Thymus (tissue), 14 donors: ENCODE measurements at places on chromosomes 16 and 17. TPM values are rescaled to one million over a fixed set of nuclear protein-coding genes. Genes with fewer than 3 reads are reported as not detected.

DNA sequence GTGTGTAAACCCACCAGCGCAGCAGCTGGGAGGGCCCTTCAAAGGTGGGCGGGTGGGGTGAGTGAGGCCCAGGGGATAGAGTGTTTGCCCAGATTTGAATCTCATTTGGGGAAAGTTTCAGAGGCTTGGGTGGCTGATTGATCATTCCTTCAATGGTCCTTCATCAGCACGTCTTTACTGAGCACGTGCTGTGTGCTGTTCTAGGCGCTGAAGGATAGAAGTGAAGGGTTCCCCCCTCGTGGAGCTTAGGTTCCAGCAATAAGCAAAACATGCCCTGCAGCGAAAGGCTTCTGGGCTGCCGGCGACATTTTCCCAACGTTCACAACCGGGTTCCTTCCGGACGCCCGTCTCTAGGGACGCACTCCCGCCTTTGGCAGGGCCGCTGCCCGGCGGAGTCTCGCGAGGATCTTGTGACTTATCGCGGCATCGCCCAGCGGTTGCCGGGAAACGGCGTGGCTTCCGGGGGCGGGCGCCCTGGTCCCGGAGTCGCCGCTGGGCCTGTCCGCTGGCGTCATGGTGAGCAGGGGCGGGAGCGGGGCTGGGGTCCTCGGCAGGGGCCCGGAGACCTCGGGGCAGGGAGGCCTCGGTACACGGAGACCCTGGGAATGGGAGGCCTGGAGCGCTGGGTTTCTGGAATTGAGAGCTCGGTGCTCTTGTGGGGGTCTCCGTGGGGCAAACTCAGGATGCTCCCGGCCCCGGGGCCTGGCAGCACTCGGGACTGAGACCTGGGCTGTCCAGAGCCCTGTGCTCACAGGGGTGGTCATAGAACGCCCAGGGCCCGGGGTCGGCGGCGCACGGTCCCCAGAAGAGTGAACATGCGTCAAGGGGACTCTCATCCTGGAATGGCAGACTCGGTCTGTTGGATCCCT lies 3.2 kb upstream of the DBNDD1 start:
- DNase-seq = peak; percentile 55

The PNPO gene
- 21.4 TPM for total RNA-seq

DNA sequence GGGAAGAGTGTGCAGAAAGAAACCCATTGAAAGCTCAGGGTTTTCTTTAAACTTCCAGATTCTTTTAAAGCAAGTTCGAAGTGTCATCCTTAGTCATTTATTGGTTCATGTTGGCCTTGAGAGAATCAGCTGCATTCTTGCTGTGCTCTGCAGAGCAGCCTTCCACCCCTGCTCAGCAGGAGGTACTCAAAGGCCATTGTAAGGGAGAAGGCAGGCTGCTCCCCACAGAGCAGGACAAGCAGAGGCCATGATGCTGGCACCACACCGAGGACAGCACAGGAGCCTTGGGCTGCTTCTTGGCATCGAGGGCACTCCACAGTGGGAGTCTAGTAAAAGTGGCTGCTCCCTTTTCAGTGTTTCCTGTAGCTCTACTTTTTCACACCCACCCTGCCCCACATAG lies 29.6 kb downstream of the NMT1 start:
- no peak for DNase-seq

DNA sequence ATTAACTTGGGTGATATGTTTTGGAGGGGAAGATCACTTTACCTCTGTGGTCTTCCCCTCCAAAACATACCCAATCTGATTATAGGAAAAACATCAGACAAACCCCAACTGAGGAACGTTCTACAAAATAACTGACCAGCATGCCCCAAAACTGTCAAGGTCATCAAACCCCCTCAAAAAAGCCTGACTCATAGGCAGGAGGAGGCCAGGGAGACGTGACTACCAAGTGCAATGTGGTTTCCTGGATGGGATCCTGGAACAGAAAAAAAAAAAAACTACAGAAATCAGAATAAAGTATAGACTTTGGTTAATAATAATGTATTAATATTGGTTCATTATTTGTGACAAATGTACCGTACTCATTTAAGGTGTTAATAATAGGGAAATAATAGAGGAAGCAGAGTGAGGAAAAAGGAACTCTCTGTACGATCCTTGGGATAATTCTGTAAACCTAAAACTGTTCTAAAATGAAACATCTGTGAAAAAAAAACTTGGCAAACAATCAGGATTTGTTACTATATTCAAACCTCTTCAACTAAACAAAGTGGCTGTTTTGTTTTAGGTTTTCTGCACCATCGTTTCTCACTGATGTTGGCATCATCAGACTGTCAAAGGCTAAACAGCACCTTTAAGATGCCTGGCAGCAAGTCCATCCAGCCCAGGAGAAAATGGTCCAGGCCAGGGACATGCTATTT lies 266.7 kb upstream of the SDK2 start:
- DNase-seq = no peak

The HSD17B1 gene
- 1.1 TPM for total RNA-seq

- no peak for DNase-seq
Observed at GRCh38 chr17:27473748-27474609, 17.7 kb downstream of the KSR1 start.

The SPATA32 gene
- total RNA-seq = 0.05 TPM

The ZG16 gene
- 0.09 TPM for total RNA-seq

- no peak for DNase-seq
Observed at GRCh38 chr17:42287305-42287976, 857 bp upstream of the STAT5A start.

DNA sequence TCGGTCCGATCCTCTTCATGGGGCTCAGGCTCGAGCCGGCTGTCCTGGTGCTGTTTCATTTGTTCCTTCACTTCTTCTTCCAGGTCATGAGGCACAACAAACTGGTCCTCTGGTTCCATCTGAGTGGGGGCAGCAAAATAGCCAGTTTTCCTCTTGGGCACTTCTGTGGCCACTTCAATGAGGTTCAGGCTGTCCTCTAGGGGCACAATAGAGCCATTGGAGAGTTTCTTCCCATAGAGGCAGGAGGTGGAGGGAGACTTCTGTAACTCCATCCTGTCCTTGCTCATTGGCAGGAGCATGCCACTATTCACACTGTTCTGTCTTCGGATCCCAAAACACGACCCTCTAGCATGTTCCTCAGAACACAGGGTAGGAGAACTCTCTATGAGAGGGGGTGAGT lies 22.9 kb downstream of the MARVELD3 start:
- DNase-seq = no peak

The MPV17L gene
- total RNA-seq = 0.38 TPM

The AARS1 gene
- total RNA-seq = 52.7 TPM

DNA sequence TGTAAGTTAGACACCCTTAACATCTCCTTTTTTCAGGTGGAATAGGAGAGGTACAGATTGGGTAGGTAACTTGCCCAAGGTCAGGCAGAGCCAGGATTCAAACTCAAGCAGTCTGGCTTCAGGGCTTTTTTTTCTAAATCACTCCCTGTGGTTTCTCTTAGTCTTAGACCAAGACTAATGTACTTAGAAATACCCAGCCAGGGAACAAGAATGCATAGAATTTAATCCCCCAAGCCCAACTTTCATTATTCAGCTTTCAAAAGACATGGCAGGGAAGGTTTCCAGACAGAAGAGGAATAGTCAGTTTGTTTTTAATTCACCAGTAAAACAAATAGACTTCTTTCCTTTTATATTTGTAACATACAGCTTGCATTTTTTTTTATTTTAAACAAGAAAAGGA lies 305.2 kb upstream of the RBFOX1 start:
- DNase-seq = no peak

GRCh38 chr16:55040366-55041086 lies 109.9 kb downstream of the IRX5 start:
- DNase-seq = no peak

The ENO3 gene
- total RNA-seq = 12.4 TPM

DNA sequence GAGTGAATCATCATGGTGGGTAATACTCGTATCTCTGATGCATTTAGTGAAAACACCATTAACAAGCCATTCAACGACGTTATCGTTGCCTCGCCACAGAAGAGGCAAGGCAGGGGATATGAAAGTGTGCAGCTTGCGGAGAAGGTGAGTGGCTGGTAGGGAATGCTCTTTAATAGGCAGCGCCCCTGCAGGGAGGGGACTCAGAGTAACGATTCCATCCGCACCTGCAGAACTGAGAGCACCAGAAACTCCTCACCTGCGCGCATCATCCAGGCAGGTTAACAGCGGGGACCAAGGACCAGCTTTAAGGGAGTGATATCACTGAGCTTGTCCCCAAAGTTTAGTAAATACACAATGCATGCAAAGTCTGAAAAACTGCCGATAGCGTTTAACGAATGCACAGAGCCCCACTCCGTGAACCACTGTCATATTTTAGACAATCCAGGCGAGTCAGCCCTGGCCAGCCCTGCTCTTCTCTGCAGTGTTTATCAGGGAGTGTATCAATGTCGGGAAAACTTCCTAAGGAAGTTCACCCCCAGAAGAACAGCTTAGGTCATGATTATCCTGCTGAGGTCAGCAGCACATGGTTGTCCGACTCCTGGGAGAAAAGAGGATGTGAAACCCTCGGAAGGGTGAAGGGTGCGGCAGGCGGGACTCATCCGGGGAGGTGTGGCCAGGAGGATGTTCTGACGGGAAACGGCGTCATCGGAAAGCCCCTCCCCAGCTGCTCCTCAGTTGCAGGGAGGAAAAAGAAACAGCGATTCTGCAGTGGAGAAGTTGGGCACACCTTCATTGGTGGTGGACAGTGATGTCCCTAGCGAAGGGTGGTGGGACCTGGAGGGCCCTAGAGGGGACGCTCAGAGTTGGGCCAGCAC lies 68.5 kb upstream of the DNAH17 start:
- no peak for DNase-seq

- peak; percentile 86 for DNase-seq
Observed at GRCh38 chr17:76141212-76142038, at the start of gene FOXJ1. FOXJ1 (minus strand) TSS chr17:76141245; CDS start chr17:76140395, 850 bp downstream.
